Effector memory CD8-positive, alpha-beta T cell (primary cell): ENCODE measurements at places on chromosomes 1 and 21.

DNA sequence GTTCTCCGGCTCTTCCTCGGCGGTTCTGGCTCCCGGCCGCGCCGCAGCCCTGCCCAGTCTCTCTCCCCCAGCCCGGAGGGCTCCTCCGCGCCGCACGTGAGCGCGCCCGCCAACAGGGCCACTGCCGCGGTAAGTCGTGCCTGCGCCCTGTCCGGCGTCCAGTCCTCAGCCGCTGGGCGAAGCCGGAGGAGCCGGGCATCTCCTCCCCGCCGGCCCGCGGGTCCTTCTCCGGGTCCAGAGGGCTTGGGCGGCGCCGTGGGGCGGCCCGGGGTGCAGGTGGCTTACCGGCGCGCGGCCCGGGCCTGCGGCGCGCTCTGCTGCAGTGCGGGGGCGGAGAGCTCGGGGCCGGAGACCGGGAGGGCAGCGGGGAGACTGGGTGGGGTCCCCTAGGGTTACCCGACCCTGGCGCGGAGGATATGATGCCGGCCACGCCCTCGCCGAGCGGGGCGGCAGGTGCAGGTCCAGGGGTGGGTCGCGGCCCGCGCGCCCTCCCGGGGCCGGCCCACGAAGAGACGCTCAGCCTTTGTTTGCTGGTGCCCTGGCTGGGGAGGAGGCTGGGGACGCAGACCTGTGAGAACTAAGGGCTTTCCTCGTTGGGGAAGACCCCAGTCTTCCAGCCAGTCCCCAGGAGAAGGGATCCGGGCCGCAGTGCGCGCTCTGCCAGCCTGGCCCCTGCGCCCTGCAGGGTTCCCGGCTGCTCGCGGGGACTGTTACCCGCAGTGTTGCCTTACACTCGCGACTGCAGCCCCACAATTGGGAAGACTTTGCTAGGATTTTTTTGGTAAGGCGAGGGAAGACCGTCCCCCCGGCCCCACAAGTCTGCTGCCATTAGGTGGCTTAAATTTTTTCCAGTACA lies at the start of gene DOP1B:
Gene DOP1B (plus strand): TSS at position 10 of the 856 bp plus-strand sequence. CDS start 7,910 bp downstream, outside the sequence.
- DNase-seq = no peak

DNA sequence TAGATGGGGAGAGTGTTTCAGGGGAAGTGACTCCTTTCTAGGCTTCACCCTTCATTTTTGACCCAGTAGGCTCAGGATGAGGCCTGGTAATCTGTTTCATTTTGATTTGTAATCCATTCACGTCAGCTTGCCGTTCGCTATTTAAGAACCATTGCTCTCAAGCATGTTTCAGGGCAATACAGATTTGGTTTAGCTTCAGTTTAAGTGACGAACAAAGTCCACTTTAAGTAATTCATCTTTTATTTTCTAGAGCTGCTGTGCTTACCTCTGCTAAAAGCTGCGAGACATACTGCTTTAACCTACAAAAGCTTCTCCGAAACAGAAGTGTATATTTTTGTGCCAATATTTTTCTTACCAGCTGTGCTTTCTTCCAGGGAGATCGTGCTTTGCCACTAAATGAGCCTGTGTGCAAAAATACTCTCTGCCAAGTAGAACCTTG lies 8.9 kb upstream of the FMO3 start:
- DNase-seq = no peak

- no peak for DNase-seq
Measured at GRCh38 chr1:179380299-179380698, 14.5 kb downstream of the AXDND1 start.

- no peak for DNase-seq
Measured at GRCh38 chr1:238196516-238196915, 305.8 kb upstream of the ZP4 start.

- DNase-seq = no peak
Measured at GRCh38 chr1:19460535-19461219, 24.7 kb downstream of the CAPZB start.

DNA sequence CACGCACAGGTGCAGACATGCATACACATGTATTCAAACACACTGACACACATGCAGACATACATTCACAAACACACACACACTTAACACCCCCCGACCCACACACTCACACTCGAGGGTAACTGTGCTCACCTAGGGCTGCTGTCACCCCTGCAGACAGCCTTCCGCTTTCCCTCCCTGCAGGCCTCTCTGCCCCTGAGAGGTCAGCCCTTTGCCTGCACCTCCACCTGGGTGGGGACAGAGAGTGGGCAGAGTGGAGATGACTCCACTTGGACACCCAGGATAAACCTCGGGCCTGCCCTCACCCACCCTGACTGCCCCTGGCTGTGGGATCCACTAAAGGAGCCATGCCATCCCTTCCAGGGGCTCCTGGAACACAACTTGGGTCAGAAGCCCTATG lies 264.3 kb downstream of the PTPRU start:
- no peak for DNase-seq

- DNase-seq = no peak
Measured at GRCh38 chr1:153934746-153935145, 11.8 kb downstream of the DENND4B start.

GRCh38 chr21:38182370-38182985 lies 74.3 kb upstream of the KCNJ15 start:
- no peak for DNase-seq

DNA sequence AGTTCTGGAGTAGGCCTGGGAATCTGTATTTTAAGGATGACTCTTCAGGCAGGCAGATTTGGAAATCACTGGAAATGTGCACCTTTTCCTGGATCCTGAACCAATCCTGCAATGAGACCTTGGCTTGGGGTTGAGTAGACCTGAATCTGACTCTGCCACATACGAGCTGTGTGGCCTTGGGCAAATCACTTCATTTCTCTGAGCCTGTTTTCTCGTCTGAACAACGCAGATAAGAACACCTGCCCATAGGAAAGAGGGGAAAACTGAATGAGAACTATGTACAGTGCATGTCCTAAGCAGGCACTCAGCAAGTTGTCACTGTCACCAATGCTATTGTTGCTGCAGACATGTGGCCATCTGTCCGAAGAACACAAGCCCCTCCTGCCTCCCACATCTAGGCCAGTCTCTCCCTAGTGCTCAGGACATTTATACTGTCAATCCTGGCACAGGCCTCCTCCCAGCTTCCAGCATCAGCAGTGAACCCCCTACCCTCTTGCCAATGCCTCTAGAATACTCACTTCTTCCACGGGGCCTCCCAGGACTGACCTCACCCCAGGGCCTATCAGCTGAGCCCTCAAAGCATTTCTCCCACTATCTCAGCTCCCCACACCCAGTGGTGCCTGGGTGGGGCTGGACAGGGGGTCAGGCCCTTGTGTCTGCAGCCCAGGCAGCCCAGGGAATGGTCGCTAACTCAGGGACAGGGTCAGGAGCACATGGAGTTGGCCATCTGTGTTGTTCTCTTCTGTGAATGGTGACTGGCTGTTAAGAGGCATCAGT lies 88.8 kb upstream of the ZBTB40 start:
- no peak for DNase-seq

DNA sequence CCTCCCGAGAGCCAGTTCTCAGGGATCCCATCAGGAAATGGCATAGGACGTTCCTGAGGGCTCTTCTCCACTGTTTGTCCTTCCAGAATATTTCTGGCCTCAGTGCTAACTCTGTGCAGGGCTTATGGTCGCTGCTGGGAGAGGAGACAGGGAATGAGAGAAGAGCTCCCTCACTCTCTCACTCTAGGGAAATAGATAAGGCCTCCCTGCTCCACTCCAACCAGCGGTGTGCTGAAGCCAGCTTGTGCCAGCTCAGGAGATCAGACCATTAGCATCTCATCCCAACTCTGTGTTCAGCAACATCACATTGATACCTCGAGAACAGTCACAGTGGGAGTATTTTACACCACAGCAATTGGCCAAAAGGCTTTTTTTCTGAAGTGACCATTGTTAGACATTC lies 49.2 kb upstream of the ZC3H12A start:
- no peak for DNase-seq

- DNase-seq = no peak
Measured at GRCh38 chr1:92797297-92797696, 12.4 kb upstream of the EVI5 start.

DNA sequence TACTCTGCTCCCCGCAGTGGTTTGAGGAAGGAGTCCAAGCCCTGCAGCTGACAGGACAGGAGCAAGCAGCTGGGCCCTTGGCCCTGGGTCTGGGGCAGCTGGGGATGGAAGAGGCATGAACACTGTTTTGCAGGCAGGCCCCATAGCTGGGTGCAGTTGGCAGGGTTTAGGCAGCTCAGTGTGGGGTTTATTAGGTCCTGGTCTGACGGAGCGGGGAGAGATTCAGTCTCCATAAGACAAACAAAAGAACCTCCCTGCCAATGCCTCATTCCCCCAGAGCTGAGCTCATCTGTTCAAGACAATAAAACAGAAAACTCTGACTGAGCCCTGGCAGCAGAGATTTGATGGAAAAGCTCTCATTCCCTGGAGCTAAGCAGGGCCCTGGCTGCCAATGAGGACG lies 37.3 kb downstream of the OLFML2B start:
- no peak for DNase-seq

DNA sequence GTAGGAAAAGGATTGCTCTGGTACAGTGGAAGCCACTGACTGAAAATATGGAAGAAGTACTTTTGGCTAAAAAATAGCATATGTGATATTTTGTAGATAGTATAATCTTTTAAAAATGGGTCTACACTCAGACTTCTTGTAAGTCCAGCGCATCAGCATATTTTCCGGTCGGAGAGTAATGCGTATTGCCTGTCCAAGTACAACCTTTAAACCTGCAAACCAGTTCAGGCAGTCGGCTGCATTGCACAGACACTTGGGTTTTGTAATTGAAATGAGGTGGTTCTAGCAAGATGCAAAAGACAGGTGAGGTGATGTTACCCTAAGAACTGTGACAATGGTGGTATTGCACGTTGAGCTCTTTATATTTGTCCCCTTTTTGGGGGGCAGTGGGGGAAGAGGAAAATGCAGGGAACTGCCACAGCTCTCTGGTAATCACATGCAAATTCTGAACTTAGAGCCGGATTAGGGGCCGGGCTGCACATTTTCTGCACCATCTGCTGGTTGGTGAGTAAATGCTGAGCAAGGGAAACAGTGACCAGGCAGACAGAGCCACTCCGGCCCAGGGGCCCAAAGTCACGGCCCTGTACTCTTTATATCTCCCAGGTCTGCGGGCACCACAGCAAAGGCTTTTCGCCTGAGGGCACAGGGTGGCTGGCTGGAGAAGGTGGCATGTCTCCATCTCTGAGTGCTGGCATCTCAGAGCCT lies 2.3 kb downstream of the GPR137B start:
- no peak for DNase-seq

- DNase-seq = no peak
Measured at GRCh38 chr21:25967901-25968438, 202.6 kb downstream of the APP start.

GRCh38 chr1:72122099-72122880 lies 160.0 kb downstream of the NEGR1 start:
- DNase-seq = no peak

DNA sequence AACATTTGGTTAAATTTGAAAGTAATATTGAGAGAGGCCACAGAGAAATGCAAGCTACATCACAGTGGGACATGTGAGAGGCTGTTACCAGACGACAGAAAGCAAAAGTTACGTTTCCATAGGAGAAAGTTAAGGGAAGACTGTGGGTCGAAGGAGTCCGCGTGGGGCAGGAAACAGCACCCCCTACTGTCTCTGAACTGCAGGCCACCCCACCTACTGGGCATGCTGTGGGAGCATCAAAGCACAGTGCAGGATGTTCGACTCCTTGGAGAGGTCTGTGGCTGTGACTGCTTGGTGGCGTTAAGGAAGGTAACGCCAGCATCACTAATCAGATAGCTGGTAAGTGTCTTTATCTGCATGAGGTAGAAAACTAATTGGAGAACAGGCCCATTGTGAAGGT lies 123.9 kb downstream of the PTBP2 start:
- DNase-seq = no peak

GRCh38 chr1:205344066-205344928 lies 12.4 kb downstream of the KLHDC8A start:
- DNase-seq = peak; percentile 32
